ENCODE measurements at places on chromosomes 1 and 21.

DNA sequence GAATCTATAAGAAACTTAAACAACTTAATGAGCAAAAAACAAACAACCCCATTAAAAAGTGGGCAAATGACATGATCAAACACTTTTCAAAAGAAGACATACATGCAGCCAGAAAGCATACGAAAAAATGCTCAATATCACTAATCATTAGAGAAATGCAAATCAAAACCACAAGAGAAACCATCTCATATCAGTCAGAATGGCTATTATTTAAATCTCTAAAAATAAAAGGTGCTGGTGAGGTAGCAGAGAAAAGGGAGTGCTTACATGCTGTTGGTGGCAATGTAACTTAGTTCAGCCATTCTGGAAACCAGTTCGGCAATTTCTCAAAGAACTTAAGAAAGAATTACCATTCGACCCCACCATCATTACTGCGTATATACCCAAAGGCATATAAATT, 147.7 kb downstream of the FAF1 start:
- no peak for DNase-seq

DNA sequence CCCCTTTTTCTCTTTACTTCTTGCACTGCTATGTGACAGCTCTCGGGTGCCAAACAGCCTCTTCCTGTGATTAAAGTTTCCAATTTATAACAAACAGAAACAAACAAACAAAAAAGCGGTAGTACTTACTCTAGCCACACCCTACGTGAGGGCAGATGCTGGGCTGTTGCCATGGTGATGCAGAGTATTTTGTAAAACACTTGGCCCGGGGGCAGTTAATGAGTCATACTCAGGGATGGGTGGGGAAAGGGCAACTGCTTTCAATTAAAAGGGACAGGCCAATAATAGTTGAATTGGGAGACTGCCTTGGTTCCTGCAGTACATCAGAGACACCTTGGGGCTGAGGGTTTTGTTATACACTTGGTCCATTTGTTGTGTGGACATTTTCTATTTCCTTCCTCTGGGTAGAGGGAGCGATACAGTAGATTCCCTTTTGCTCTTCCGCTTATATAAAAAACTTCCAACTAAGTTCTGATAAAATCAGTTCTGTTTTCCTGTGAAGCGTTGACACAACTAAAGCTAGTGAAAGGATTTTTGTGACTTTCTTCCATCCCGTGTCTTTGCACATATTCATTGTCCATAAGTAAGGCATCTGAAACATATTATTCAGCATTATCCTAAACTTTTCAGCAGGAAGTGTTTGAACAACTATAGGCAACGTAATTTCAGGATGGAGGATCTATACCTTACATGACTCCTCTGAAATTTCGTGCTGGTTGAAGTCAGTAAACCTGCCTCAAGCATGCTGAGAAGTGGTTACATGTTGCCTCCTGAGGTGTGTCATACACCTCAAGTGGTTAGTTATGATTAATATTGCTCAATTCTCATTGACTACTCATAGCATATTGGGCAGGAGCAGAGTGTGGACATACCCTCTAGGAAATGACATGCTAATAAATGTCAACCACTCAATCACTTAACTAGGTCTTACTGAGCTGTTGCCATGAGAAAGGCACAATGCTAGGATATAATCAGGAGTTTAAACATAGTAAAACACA, 36.7 kb upstream of the THEM4 start:
- DNase-seq: peak; percentile 84

GRCh38 chr21:23963454-23963853, 1643.8 kb downstream of the MRPL39 start:
- DNase-seq: no peak

GRCh38 chr1:42926879-42927242, 31.8 kb downstream of the SLC2A1 start:
- DNase-seq: no peak

- no peak for DNase-seq
These were observed 85.3 kb upstream of the SERBP1 start for GRCh38 chr1:67515324-67516080.

DNA sequence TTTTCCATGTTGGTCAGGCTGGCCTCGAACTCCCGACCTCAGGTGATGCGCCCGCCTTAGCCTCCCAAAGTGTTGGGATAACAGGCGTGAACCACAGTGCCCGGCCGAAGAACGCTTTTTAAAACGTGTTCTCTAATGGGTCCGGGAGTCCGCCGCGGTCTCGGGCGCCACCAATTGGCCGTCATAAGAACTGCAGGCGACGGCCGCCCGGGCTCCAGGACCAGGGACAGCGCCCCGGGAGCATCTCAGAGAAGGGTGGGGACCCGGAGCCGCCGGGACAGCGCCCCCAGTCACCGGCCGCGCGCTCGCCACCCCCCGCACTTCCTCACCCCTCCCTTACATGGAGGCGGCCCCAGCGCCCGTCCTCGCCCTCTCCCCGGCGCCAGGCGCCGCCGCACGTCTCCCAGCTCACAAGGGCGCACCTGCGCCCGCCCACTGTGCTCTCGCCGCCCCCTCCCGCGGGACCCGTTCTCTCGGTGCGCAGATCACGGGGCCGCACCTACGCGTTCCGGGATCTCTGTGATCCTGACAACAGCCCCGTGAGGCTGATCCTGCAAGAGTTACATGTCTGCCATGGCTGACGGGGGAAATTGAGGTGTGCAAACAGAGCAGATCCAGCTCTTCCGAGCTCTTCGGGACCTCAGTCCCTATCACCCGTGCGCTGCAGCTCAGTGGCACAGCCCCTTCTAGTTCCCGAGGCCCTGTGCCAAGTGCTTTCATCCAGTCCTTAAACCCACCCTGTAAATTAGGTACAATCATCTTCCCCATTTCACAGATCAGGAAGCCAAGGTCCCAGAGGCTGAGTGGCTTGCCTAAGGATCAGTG, 9.8 kb downstream of the RAP1GAP start:
- DNase-seq: peak; percentile 74

DNA sequence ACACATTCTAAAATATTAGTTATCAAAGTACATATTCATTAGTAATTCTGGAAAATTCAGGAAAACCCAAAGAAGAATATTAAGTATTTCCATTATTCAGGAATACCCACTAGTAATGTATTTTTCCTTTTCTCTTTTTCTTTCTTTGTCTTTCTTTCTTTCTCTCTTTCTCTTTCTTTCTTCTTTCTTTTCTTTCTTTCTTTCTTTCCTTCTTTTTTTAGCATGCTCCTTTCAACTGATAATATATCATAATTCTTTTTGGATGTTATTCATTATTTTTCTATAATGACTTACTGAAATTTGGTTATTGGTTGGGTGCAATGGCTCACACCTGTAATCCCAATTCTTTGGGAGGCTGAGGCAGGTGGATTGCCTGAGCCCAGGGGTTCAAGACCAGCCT, 175.6 kb upstream of the RAB4A start:
- no peak for DNase-seq

GRCh38 chr1:218536296-218536986, 191.3 kb downstream of the TGFB2 start:
- DNase-seq: no peak

GRCh38 chr1:94883691-94884090, 43.2 kb downstream of the CNN3 start:
- DNase-seq: peak; percentile 40

GRCh38 chr1:177487481-177487880, 316.7 kb downstream of the BRINP2 start:
- DNase-seq: no peak

DNA sequence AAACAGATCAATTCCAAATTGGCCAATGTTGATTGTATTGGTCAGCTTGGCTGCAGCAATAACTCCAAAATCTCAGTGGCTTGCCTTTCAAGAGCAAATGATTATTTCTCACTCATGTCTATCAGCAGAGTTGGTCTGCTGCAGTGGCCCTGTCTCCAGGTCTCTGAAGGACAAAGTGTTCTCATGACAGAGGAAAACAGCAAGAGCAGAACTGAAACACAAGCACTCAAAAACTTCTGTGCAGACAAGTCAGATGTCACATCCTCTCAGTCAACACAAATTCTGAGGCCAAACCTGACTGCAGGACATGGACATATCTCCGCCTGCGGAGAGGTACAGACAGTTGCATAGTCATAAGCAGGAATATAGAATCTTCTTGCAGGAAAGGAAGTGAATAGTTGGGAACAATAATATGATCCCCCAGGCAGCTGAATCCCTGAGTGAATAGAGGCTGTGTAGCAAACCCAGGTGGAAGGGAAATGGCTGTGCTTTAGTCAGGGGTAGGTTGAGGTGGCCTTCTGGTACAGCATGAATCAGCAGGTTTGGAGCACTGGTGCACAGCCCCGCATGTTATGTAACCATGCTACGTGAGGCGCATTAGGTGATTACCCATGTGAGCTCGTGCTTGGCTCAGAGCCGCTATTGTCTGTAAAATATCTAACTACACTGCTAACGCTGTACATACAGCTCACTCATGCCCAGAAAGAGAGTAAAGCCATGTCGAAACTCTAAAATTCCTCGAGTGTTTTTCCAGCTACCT, 17.1 kb upstream of the UBE2U start:
- DNase-seq: no peak

- no peak for DNase-seq
These were observed 9.9 kb upstream of the IFNGR2 start for GRCh38 chr21:33393348-33393747.

DNA sequence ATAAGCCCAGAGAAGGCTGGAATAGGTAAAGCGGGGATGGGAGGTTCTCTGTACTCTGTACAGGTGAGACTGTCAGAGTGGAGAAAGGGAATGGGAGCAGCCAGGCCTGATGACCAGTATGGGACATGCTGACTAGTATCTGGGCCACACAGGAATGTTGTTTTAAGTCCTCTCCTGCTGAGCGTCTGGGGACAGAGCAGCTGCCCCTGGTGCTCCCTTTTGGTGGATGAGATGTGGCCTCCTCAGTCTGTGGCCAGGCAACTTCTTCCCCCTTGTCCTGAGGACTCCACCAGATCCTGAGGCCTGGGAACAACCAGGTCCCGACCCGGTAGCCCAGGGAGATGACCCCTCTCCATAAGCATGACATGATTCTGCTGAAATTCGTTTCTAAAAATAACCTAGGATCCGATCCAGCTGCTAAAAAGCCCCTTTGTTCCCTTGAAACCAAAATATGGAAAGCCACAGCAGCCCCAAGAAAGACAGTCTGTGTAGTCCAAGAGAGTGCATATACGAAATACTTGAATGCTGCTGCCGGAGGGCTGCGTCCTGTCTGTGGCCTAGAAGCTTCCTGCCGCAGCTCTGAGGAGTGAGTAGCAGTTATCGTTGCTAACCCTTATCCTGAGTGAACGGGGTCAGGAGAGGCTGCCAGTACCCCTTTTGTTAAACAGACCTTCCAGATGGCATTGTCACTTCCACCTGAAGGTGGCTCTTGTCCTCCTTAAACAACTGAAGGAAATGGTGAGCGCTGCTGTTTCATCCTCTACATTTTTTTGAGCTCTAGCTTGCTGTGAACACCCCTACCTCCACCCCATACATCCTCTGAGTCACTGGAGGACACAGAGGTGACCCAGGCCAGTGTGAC, 47.1 kb downstream of the ATP2B4 start:
- peak; percentile 64 for DNase-seq

GRCh38 chr1:10529765-10530164, 55.0 kb downstream of the PEX14 start:
- DNase-seq: no peak

- DNase-seq: no peak
These were observed 52.4 kb upstream of the USP1 start for GRCh38 chr1:62384276-62385005.

DNA sequence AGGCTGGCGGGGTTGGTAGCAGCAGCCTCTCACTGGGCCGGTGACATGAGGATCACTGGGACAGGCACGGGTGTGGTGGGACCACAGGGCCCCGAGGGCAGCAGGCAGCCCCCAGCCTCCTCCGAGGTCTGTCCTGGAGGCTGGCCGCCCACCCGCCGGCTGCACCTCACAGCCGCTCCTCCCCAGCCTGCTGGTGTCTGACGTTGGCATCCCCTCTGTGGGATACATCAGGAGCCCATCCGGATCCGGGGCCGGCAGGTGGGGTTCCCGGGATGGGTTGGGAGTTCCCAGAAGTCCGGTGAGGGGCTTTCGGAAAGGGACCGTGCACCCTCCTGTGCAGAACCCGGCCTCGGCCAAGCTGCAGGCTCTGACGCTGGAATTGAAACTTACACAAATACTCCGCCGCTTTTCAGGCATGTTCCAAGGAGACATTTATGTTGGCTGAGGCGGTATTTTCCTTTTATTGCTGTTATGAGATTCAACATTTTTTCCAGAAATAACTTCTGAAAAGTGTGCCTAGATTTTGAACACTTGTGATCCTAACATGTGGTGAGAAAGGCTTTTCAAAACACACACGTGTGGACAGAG, 142.1 kb upstream of the ARHGEF16 start:
- DNase-seq: no peak

GRCh38 chr21:46065215-46065913, 32.5 kb upstream of the COL6A2 start:
- DNase-seq: no peak

DNA sequence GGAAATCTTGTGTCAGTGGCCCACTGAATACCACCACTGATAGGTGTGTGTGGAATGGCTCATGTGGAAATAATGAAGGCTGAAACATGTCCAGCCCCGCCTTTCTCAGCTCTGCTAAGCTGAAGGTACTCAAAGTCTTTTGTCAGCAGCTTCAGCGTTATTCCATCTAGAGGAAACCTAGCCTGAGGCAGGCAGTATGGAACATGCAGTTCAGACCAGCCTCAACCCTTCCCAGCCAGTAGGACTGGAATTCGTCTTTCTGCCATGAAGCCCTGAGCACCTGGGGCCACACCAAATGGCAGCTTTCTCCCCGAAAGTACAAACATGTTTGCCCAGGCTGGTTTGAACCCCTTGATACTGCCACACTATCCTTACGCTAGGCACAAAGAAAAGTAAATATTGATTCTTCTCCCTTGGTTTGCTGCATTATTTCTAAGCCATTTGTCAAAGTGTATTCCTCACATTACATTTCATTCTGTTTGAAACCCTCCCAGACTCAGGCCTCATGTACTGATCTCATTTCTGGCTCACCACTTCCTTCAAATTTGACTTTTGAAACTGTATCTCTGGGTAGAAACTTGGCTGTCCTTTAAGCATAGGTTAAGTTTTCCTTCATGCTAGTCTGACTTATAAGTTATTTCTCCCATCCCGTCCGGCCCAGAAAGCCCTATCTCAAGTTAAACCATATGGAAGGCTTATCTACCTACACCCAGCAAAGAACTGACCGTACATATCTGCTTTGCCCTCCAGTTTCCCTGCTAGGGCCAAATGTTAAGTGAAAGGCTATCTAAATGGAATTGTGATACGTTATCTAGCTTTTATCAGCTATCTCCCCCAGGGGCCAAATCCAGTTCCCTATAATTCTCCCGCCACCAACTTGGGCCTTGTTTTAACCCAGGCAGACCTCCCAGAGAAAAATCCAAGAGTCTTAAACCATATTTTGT, 45.7 kb upstream of the HOOK1 start:
- no peak for DNase-seq

GRCh38 chr1:153478047-153478691, 17.7 kb upstream of the S100A7 start:
- no peak for DNase-seq

- DNase-seq: no peak
These were observed 6.4 kb upstream of the THEM5 start for GRCh38 chr1:151859891-151860293.

- DNase-seq: no peak
These were observed 22.8 kb downstream of the ERG start for GRCh38 chr21:38475519-38475918.

Measured in T-helper 1 cell (primary cell).